ENCODE measurements at places on chromosomes 16 and 17. TPM values are rescaled to one million over a fixed set of nuclear protein-coding genes. Genes with fewer than 3 reads are reported as not detected.

DNA sequence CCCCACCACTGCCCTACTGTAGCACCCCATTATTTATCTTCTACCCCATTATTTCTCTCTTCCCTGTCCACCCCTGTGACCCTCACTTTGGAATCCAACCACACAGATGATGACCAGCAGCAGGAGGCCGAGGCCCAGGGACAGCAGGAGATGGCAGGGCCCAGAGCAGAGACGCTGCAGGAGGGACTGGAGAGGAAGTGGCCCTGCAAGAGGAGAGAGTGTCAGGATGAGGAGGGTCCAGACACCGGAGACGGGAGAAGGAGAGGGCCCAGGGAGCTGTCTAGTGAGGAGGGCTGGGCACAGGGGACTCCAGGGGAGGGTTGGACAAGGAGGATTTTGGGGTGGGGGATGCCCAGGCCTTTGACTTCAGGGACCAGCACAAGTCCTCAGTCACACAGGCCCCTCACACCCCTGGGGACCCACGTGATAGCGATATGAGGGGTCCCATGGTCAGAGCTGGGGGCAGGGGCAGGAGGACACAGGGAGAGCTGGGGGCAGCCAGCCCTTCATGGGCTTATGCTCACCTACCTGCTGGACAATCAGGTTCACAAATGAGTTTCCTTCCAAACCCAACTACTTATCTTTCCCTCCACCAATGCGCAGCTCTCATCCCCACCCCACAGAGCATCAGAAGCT is 2.0 kb downstream of the CLEC10A start:
- H3K27me3 ChIP-seq: peaks cover 13% of the 10 kb centered on the region
- no peaks in the 10 kb centered on the region for H3K4me1 ChIP-seq
- peak; percentile 44 for DNase-seq
- peak overlapping the region; percentile 32 for H3K27ac ChIP-seq
- no peaks in the 10 kb centered on the region for H3K36me3 ChIP-seq
- no peak overlapping the region for H3K4me3 ChIP-seq

GRCh38 chr16:19757762-19758595 is 39.9 kb downstream of the IQCK start:
- no peak for DNase-seq
- H3K27me3 ChIP-seq: no peaks in the 10 kb centered on the region

- DNase-seq: no peak
- H3K36me3 ChIP-seq: peaks cover 18% of the 10 kb centered on the region
- H3K27me3 ChIP-seq: no peaks in the 10 kb centered on the region
- H3K4me1 ChIP-seq: peaks cover 5% of the 10 kb centered on the region
These were observed 31.2 kb downstream of the CIBAR2 start for GRCh38 chr16:85081038-85081437.

The RNF222 gene
- not detected for total RNA-seq

The DNAI2 gene
- not detected for total RNA-seq

The SLC2A4 gene
- total RNA-seq: 0.30 TPM

The ADAD2 gene
- not detected for total RNA-seq

The SLC16A6 gene
- 0.15 TPM for total RNA-seq

All from chondrocyte (in vitro differentiated cells).